ENCODE measurements at places on chromosomes 4 and X.

- DNase-seq: no peak
Measured at GRCh38 chr4:41102414-41103092, 111.8 kb downstream of the APBB2 start.

- no peak for DNase-seq
Measured at GRCh38 chrX:12080265-12080664, 58.0 kb upstream of the FRMPD4 start.

GRCh38 chr4:159768016-159768415 is 665.1 kb downstream of the RAPGEF2 start:
- DNase-seq: no peak

GRCh38 chr4:161823450-161823849 is 340.4 kb downstream of the FSTL5 start:
- no peak for DNase-seq

- no peak for DNase-seq
Measured at GRCh38 chr4:173463816-173464215, 64.9 kb upstream of the SCRG1 start.

- no peak for DNase-seq
Measured at GRCh38 chr4:56823933-56824600, 2.6 kb upstream of the SPINK2 start.

- DNase-seq: no peak
Measured at GRCh38 chr4:173242466-173243250, 74.0 kb downstream of the GALNT7 start.

DNA sequence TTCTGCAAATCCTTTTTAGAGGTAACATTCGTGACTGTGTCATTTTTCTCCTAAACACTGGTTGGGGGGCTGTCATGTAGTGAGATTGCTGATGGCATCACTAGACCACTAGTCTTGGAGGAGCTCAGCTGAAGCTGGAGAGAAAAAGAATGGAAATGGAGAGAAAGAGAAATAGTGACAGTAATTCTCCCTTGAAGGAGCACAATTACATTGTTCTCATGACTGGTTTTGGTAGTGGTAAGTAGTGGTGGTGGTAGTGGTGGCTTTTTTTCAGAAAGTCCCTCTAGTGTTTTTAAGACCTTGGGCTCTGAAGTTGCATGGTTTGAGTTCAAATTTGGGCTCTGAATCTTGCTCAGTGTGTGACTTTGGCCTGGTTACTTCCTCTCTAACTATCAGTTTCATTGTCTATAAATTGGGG is 99.8 kb downstream of the LARP7 start:
- DNase-seq: no peak

DNA sequence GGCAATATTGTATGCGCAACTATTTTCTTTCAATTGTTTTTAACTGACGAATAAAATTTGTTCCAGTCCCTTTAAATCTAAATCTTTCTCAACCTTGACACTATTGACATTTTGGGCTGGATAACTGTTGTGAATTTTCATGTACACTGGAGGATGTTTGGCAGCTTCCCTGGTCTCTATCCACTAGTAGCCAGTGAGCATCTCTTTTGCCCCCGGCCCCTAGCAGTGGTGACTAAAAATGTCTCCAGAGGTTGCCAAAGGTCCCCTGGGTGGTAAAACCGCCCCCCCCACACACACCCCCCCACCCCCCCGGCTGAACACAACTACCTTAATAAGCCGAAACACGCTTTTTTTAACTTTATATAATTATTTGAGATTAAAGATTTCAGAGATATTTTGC is 514 bp downstream of the FANCB start:
- DNase-seq: no peak

GRCh38 chr4:101160792-101161592 is 186.3 kb downstream of the PPP3CA start:
- no peak for DNase-seq

DNA sequence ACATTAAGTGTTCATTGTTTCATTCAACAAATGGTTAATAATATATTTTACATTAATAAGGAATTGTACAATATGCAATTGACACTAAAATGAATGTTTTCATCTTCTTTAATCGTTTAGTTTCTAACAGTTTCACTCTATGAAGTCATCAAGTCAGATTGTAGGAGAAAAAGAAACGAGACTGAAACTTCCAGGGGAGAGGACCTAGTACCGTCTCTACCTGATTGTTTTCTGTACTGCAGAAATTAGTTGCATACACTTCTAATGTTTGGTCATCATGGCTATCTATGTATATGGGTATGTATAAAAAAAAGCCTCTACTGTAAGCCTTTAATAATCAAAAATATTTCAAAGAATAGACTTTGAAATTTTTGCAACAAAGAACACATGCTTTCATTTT is 1350.9 kb downstream of the ARAP2 start:
- no peak for DNase-seq

GRCh38 chr4:184856277-184856609 is 30.5 kb upstream of the ACSL1 start:
- DNase-seq: no peak

GRCh38 chrX:112896051-112896450 is 55.4 kb upstream of the AMOT start:
- no peak for DNase-seq

DNA sequence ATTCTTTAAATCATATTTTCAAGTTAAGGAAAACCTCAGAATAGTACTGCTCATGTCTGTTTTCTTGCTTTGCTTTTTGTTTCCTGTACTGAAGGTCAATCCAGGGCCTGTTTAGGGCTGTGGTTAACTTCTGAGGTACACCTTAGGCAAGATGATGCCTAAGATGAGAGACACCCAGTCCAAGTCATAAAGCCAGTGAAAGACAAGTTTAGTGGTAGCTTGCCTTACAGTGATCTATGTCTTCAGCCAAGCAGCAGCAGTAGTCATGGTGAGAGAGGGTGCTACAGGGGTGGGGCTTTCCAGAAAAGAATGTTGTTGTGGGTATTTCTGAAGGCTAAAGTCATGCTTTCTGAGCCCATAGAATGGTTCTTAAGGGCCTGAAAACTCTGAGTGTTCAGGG is 173.7 kb downstream of the VSIG4 start:
- no peak for DNase-seq

GRCh38 chr4:38387348-38387747 is 276.7 kb upstream of the KLF3 start:
- DNase-seq: no peak

GRCh38 chr4:48904101-48904500 is 2.5 kb downstream of the OCIAD2 start:
- DNase-seq: no peak

DNA sequence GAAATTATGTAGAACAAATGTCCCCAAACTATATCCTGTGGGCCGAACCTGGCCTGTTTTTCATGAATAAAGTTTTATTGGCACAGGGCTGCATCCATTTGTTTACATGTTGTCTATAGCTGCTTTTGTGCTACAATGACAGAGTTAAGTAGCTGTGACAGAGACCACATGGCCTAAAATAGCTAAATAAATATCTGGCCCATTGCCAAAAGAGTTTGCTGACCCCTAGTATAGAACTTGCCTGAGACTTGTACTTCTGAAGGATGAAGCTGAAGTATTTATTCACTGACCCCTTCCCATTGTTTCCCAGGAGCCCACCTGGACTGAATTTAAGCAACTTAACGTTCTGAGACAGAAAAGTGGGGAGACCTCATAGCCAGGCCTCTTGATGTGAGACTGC is 325.6 kb downstream of the FRMPD4 start:
- no peak for DNase-seq

GRCh38 chr4:80386281-80386886 is 50.9 kb downstream of the CFAP299 start:
- DNase-seq: no peak

GRCh38 chrX:46812445-46812844 is 24.4 kb upstream of the RP2 start:
- DNase-seq: no peak

Data from SK-N-MC (cell line).